ENCODE measurements at places on chromosomes 6 and 20. TPM values are rescaled to one million over a fixed set of nuclear protein-coding genes. Genes with fewer than 3 reads are reported as not detected.

DNA sequence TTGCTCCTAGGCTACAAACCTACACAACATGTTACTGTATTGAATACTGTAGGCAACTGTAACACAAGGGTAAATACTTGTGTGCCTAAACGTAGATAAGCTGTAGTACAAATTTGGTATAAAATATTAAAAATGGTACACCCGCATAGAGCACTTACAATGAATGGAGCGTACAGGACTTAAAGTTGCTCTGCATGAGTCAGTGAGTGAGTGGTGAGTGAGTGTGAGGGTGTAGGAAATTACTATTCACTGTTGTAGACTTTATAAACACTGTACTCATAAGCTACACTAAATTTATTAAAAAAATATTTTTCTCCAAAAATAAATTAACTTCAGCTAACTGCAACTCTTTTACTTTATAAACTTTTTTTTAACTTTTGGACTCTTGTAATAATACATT, 391.6 kb downstream of the ADGRB3 start:
- no peak for DNase-seq

GRCh38 chr6:20399518-20399917, 2.2 kb upstream of the E2F3 start:
- no peak for DNase-seq

DNA sequence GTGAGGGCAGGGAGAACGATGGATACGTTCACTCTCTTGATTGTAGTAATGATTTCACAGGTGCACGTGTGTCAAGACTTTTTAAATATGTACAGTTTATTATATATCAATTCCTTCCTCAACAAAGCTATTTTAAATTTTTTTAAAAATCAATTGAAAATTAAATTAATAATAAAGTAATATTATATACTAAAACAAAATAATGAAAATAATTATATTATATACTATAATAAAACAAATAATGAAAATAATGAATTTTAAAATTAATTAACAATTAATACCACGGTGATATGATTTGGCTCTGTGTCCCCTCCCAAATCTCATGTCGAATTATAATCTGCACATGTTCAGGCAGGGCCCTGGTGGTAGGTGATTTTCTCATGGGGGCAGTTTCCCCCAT, 42.7 kb downstream of the ADGRF5 start:
- DNase-seq = no peak

- DNase-seq = no peak
Observed at GRCh38 chr20:31856516-31856915, 11.1 kb upstream of the FOXS1 start.

DNA sequence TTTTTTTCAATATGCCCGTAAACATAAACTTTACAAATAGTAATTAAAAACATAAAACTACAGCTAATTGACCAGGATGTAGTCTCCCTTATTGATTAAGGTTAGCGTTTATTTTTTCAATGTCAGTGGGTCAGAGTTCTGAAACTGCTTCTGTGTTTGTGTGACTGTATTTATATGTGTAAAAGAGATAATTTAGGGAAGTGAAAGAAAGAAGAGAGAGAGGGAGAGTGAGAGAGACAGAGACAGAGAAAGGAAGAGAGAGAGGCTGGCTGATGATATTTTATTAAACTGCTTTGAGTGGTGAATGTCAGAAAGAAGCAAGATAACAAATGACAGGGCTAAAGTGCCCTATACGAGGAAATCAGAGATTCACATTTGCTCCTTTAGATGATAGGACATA, 266.1 kb upstream of the PTCHD4 start:
- DNase-seq = no peak

GRCh38 chr6:107179004-107179403, 63.7 kb upstream of the BEND3 start:
- no peak for DNase-seq

Gene ZC3H12D
- 0.95 TPM for polyA plus RNA-seq

Gene VWA7
- 1.5 TPM for polyA plus RNA-seq

Gene SLC32A1
- not detected for polyA plus RNA-seq

Gene HLA-DMA
- polyA plus RNA-seq = 20.7 TPM

Gene FLRT3
- polyA plus RNA-seq = 14.5 TPM

Gene DEFB127
- polyA plus RNA-seq = not detected

Gene SAYSD1
- polyA plus RNA-seq = 20.6 TPM
